Stimulated activated CD4-positive, alpha-beta T cell treated with anti-CD3 and anti-CD28 coated beads, Interleukin-1b, Interleukin-23, amount 100 ng/mL, for 4 hours (primary cell): ENCODE measurements at places on chromosomes 6 and 20.

GRCh38 chr6:156602066-156602385 lies 175.2 kb upstream of the ARID1B start:
- DNase-seq = no peak

GRCh38 chr6:166779381-166779780 lies 152.3 kb upstream of the RPS6KA2 start:
- DNase-seq = no peak

DNA sequence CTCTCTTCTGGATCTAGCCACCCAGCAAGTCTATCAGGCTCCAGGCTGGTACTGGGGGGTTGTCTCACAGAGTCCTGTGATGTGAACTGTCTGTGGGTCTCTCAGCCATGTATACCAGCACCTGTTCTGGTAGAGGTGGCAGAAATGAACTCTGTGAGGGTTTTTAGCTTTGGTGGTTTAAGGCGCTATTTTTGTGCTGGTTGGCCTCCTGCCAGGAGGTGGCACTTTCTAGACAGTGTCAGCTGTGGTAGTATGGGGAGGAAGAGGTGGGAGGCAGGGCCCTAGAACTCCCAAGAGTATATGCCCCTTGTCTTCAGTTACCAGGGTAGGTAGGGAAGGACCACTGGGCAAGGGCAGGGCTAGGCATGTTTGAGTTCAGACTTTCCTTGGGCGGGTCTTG lies 75.8 kb downstream of the SNAP91 start:
- no peak for DNase-seq

DNA sequence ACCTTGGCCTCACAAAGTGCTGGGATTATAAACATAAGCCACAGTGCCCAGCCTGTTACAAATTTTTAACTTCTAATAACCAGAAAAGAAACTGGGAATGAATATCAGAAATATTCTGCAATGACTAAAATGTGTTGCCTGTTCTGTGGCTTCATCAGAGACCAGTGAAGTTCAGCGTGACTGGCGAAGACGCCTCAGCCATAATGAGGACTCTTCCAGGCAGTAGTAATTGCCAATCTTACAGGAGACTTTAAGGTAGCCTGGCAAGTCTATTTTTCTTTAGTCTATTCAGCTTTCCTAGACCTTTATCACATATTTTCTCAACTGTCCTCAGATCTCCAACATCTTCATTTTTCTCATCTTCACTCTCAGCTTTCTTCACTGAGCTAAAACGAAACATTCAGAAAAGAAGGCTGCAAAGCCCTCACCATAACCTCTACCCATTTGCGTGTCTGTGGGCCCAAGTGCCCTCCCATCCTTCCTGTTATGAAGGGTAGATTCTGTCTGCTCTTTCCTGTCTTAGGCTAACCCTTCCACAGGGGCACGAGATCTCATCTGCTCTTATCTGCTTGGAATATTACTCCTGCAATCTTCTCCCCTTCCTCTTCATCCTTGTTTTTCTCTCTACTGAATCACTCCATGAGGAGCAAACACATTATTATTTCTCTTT lies 42.0 kb upstream of the OLIG3 start:
- no peak for DNase-seq

DNA sequence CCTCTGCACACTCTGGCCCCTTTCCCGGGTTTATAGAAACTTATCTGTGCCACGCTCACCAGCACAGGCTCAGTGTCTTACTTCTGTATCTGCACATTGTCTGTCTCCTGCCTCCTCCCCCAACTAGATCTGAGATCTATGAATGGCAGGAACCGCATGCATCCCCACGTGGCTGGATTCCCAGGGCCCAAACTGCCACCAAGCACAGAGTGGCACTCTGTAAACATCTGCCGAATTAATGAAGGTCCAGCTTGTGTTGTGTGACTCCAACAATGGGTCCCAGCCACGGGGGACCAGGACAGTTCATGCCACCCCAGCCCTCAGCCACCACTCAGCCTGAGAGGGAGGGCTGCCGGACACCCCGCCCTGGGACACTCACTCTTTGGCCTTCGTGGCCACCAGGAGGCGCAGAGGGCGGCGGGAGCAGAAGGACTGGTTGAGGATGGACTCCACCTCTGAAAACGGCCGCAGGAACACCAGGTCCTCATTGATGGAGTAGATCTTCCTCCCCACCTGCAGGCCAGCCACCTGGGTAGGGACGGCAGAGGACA lies 171.1 kb downstream of the PREX1 start:
- DNase-seq = no peak

GRCh38 chr20:11992426-11992825 lies 74.7 kb downstream of the BTBD3 start:
- DNase-seq = no peak

GRCh38 chr6:75893058-75893775 lies 144.2 kb downstream of the MYO6 start:
- DNase-seq = no peak

DNA sequence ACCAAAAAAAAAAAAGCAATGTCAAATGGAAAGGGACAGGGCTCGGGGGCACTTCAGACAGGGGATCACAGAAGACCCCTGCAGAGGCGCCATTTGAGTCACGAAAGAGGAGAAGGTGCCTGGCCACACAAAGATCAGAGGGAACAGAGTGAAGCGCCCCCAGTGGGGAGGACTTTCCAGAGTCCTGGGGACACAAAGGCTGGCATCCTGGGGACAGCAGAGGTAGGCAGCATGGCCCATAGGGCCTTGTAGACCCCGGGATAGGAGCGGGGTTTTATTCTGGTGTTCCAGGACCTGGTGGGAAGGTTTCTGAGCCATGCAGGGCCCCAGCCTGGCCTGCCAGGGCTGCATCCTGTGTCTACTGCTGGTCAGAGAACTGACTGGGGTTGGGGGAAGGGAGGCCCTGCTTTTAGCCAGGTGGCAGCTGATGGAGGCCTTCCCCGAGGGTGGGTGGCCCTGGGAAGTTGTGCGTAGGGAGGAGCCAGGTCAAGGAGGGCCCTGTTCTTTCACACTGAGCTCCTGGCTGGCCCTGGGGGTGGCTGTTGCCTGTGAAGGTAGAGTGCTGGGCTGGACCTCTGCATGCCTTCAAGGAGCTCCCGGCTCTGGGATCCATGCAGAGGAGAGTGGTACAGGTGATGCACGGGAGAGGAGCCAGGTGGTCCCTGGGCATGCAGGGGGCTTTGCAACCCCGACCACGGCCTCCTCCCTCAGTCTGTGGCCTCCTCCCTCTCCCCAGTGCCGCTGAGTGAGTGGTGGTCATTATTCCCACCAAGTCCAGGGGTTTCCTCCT lies 117.9 kb downstream of the CDH4 start:
- DNase-seq = no peak

DNA sequence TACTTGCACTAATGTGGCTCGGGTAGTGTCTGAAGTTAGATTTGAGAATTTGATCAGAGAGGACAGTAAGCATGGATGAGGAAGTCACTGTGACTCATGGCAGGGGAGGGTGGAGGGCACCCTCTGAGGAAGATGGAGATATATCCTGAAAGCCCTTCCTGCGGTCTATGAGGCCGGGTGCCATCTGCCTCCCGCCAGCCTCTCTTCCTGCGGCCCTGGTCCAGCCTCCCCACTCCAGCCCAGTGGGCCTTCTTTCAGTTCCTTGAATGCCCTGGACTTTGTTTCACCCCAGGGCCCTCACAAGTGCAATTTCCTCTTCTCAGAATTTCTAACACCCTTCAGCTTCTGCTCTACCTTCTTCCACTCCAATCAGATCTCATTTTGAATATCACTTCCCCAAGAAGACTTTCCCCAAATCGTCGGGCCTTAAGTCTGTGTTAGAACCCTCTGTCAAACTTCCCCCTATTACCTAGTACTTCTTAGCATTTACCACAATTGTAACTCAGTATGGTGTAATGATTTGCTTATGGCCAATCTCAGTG lies 20.2 kb upstream of the TNFAIP3 start:
- no peak for DNase-seq

- DNase-seq = no peak
These were observed 333.6 kb upstream of the JARID2 start for GRCh38 chr6:14912226-14912625.

DNA sequence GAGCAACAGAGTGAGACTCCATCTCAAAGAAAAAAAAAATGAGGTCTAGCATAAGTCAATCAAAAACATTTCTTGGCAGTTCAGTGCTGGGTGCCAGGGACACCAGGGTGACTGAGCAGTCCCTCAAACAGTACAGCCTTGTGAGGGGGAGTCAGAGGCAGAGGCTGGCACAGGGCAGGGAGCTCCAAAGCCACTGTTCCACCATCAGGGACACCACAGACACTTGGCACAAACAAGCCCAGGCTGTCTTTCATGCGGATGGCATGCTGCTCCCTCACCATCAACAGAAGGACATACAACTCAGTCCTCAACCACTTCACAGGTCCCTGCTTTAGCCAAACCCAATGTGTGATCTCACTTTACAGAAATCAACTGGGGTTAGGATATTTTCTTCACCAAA lies 36.0 kb upstream of the GRM4 start:
- DNase-seq = no peak

- DNase-seq = no peak
These were observed 63.3 kb downstream of the ARHGAP18 start for GRCh38 chr6:129646642-129647041.

DNA sequence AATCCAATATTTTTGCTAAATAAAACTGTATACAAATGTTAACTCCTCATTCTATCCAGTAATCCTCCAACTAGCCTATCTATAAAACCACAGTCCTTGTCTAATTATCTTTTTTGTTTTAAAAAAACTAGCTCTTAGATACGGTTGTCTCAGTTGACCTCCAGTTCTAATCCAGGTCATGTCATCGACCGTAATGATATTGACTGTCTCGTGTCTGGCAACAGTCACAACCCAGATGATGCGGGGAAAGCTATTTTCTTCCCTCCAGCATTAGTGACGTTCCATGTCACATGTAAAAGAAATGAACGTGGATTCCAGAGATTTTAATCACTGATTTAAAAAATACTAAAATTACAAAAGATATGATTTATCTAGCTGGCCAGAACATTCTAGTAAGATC lies 35.5 kb downstream of the HEBP2 start:
- no peak for DNase-seq

GRCh38 chr20:7601431-7601830 lies 338.8 kb downstream of the HAO1 start:
- no peak for DNase-seq

- DNase-seq = no peak
These were observed 601.0 kb downstream of the GRIK2 start for GRCh38 chr6:101994521-101994920.

DNA sequence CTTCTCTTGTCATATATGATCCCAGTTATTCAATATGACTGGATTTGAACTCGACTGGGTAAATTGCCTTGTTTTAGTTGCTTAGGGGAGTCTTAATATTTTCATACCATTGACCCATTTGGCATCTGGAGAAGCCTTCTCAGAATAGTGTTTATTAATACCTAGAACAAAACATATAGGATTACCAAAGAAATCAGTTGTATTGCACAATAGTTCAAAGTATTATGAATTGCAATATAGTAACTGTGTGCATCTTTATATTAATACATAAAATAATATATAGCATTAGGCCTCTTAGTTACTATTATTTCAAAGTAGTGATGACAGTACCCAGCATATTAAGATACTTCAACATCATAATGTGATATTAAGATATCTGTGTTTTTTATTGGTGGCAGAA lies 177.8 kb downstream of the PLCB4 start:
- DNase-seq = no peak

GRCh38 chr20:9270831-9271230 lies 201.9 kb downstream of the PLCB4 start:
- DNase-seq = no peak

- no peak for DNase-seq
These were observed 192.3 kb upstream of the RIN2 start for GRCh38 chr20:19565736-19566135.

- DNase-seq = no peak
These were observed 231.6 kb downstream of the MAFB start for GRCh38 chr20:40457404-40457803.

- DNase-seq = no peak
These were observed 9.2 kb downstream of the CPNE5 start for GRCh38 chr6:36829919-36830544.

GRCh38 chr20:36866681-36867495 lies 9.1 kb upstream of the TLDC2 start:
- DNase-seq = no peak

- DNase-seq = no peak
These were observed 24.3 kb downstream of the SNX14 start for GRCh38 chr6:85569323-85569722.

DNA sequence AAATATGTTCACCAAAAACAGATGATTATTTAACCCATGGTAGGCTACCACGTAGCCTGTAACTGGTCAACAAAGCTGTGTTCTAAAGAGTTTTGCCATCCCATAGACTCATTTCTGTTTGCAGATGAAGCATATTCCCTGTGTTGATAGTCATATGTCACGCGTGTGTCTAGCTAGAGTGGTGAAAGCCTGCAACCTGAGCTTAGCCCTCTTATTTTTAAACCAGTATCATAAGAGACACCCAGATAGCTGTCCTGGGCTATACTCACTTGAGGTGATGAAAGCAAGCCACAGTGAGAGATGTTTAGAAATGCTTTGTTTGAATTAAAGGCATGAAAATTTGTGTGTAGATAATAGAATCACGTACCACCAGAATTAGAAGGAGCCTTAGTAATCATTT lies 307.8 kb downstream of the ZFAND3 start:
- DNase-seq = no peak

DNA sequence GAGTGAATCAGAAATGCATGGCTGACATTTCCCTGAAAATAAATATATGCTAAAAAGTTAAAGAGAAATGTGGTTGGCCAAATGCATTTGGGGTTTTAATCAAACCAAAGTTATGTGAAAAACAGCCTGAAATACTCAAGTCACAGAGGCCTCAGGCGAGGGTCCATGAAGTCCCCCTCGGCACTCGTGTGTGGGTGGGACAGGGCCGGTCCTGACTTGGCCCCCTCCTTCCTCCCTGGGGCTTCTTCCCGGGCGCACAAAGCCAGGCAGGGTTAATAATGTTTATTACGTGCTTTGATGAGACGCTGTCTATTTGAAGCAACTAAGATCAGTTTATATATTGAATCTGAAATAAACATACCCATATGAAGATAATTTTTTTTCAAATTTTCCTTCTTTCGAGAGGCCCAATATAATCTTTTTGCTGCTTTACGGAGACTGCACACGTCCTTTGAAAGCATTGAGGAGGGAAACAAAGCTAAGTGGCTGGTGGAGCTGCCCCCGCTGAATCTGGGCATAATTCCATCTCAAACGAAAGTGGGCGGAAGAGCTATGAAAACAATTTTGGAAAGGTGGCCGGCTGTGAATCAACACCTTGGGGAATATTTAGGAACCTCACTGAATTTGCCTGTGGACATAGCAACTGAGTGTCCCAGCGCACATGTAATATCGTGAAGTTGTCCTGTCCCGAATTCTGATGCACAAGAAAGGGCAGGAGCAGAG lies 55.8 kb upstream of the SMOC2 start:
- DNase-seq = no peak

DNA sequence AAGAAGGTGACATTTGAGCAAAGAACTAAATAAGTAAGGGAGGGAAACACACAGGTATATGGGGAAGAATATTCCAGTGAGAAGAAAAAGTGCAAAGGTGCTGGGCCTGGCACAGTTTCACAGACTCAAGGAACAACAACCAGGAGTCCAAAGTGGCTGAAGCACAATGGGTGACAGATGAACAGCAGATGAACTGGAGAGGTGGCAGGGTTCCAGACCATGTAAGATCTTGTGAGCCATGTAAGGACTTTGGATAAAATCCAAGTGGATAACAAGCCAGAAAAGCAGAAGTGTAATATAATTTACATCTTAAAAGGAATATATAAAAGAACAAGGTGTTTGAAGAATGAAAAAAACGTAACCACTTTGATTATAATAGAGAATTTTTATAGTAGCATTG lies 87.9 kb downstream of the MMS22L start:
- DNase-seq = no peak

GRCh38 chr6:143880412-143880811 lies 16.1 kb downstream of the ZC2HC1B start:
- no peak for DNase-seq

GRCh38 chr6:4066029-4066755 lies 12.7 kb downstream of the FAM217A start:
- no peak for DNase-seq
